ENCODE measurements at places on chromosomes 2 and 18.

DNA sequence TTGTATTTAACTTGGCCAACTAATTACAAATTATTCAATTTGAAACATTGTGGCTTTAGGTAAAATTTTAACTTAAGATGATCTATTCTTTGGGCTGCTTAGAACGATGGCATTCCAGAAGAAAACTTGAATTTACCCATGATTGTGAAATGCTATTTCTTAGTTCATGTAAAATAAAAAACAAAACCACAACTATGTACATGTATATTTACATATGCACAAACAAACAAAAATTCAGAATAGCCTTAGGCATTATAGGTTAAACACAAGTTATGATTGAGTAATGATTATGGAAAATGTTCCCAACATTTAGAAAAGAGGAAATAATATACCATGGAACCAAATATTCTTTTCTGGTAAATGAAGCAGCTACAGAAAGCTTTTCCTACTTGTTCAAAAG lies 3.5 kb upstream of the SMCHD1 start:
- no peak for DNase-seq

DNA sequence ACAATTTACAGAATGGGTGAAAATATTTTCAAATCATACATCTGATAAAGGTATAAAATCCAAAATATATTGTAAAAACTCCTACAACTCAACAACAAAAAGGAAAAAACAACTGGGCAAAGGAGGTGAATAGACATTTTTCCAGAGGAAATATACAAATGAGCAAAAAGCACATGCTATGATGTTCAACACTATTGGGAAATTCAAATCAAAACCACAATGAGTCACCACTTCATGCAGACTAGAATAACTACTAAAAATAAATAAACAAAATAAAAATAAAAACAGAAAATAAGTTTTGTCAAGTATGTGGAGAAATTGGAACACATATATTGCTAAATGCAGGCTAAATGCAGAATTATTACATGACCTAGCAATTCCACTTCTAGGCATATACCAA lies 120.9 kb downstream of the FSIP2 start:
- DNase-seq, result no peak

- no peak for DNase-seq
Observed at GRCh38 chr2:132562245-132562644, 107.8 kb downstream of the LYPD1 start.

GRCh38 chr18:61531182-61531581 lies 198.0 kb downstream of the CDH20 start:
- no peak for DNase-seq

DNA sequence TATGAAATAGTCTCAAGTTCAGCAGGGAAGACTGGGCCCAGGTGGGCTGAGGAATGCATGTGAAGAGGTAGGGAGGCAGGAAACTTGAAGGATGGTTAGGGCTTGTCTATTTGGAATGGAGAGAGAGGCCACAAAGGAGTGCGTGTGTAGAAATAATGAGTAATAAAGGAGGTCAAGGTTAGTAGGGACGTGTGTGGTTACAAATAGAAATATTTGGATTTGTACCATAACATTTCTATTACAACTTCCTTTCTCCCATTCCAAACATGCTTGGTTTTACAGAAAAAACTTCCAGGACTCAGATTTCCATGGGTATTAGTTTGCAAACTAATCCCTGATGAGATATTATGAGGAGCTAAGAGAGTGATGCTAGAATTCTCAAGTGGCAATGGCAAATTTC lies 280.6 kb downstream of the NCKAP5 start:
- DNase-seq, result no peak

- DNase-seq, result no peak
Observed at GRCh38 chr18:49934457-49934856, 121.1 kb upstream of the ACAA2 start.

DNA sequence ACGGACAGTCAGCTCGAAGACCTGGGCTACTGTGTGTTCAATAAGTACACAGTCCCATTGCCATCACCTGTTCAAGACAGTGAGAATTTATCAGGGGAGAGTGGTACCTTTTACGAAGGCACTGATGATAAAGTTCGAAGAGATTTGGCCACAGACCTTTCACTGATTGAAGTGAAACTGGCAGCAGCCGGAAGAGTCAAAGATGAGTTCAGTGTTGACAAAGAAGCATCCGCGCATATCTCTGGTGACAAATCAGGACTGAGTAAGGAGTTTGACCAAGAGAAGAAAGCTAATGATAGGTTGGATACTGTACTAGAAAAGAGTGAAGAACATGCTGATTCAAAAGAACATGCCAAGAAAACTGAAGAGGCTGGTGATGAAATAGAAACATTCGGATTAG lies 76.9 kb upstream of the UNC80 start:
- DNase-seq, result no peak

DNA sequence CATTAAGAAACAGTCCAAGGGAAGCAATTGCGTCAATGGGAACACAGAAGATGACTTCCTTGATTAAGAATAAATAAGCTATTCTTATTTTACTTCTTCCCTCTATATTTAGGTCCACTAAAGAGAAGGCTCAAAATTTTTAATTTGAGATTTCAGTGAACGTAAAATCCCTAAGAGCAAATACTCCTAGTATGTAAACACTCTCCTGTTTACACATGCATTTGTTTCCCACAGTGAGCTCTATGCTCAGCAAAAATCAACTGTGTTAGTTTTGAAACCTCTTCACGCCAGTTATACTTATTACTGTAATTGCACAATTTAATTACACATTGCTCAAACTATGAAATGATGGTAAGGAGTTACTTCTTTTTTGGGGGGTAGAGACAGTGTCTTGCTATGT lies 8.8 kb downstream of the SLC39A6 start:
- DNase-seq, result no peak

DNA sequence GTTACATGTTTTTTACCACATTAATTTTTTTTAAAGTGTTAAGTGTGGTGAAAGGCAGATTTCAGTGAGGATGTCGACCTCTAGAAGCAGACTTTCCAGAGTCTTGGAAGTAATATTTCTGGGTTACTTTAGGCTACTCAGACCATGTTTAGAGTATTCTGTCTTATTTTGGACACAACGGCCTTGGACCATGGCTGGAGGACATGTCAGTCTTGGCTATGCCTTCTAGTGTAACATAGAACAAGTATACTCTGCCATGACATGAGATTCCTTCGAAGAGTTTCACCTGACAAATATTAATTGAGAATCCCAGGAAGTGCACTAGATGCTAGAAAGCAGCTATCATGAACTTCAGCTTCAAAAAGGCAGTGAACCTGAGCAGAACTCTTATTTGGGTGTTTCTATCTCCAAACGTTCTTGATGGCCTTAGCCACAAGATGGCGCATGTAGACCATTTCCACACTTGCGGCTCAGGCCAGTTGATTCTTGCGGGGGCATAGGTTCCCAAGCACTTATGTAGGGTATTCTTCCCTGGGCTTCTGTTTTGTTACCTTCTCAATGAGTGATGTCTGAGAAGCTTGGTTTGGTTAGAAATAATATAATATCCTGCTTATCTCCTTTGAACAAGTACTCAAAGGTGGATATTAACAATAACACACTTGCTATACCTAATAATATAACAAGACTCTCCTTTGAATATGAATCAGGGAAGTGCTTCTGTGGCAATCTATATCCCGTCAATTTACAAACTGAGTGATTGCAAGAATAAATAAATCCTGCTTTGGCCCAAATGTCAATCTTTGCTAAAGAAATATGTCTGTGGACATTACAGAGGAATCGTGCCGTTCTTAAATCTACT lies 62.0 kb downstream of the CACNB4 start:
- peak; percentile 55 for DNase-seq

- no peak for DNase-seq
Observed at GRCh38 chr18:43757273-43757672, 480.0 kb upstream of the SYT4 start.

DNA sequence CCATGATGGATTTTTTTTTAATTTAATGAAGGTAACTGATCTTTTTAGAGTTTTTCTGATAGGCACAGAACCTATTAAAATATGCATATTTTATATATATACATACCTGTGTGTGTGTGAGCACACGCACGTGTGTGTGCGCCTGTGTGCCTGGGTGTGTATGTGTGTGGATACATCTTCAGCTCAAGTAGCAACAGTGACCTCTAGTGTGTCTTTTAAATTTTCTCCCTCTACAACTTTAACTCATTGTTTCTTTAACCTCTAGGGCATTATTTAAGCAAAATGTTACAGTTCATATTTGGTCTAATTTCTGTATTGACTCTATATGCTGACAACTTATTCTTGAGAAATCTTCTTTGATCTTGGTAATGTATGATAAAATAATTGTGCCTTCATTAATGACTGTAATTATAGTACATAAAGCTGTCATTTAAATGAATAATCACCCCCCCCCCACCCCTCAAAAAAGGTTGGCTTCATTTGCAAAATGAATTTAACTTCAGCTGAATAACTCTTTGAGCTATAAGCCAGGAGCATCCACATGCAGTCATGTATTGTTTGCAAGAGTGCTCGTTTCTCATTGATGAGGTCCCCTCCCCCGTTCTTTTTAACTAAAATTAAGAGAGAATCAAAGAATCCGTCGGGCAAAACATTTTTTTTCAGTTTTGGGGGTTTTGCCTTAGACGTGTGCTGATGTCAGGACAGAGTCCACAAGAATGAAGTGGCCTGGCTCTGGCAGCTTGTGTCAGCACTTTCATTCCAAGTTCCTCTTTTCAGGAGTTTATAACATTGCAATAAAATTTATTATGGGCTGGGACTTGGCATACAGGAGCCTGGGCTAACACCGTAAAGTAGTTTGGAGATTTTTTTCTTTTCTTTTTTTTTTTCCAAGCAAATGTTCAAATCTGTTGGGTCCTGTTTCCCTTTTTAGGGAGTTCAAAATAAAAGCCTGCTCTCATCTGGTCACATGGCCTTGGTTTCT lies 80.0 kb downstream of the ETAA1 start:
- no peak for DNase-seq

- DNase-seq, result no peak
Observed at GRCh38 chr2:58054264-58054663, 7.7 kb downstream of the VRK2 start.

- DNase-seq, result no peak
Observed at GRCh38 chr18:50819027-50819727, 639 bp downstream of the MRO start.

GRCh38 chr2:81542119-81542518 lies 1237.6 kb upstream of the LRRTM1 start:
- DNase-seq, result no peak

DNA sequence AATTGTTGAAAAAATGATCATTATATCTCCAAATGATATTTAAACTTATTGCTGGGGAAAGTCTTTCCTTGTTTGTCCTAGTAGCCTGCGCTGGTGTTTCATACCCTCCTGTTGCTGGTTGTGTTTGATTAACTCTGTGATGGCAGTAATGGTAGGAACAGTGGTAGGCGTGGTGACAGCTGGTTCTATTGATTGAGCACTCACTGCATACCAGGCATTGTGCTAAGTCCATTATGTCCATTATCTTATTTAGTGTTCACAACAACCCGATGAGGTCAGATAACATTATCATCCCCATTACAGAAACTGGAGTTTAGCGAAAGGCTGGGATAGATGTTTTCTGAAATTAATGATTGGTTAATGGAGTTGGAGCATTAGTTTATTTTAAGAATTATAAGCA lies 77.8 kb upstream of the STON1 start:
- no peak for DNase-seq

GRCh38 chr2:141142025-141142424 lies 988.8 kb downstream of the LRP1B start:
- DNase-seq, result no peak

GRCh38 chr2:86398500-86399474 lies 42.4 kb upstream of the KDM3A start:
- DNase-seq, result no peak

DNA sequence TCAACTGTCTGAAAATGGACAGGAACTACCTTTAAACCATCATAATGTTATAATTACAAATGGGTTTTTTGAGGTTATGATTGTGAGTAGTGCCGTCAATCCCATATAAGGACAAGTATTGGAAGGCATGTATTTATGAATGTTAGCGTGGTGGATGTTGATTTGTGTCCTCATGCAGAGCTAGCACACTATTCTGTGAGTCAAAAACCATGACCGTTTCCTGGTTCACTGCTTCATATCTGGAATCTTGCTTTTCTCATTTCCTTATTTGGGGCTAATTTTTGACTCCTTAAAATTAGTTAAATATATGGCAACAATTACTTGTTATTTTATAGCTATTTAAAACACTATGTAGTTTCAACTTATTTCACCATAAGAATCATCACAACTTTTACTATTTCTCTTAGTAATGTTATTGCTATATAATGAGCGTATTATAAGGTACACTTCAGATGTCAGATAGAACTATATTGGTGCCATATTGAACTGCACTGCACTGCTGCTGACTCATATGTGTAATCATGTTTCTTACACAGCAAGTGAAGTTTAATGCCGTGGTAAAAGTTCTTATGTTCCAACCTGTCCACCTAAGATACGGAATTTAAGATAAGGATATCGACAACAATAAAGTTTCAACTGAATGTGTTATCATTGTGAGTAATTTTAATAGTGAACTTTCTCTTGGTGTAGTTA lies 192.8 kb downstream of the PTGR3 start:
- DNase-seq, result no peak

DNA sequence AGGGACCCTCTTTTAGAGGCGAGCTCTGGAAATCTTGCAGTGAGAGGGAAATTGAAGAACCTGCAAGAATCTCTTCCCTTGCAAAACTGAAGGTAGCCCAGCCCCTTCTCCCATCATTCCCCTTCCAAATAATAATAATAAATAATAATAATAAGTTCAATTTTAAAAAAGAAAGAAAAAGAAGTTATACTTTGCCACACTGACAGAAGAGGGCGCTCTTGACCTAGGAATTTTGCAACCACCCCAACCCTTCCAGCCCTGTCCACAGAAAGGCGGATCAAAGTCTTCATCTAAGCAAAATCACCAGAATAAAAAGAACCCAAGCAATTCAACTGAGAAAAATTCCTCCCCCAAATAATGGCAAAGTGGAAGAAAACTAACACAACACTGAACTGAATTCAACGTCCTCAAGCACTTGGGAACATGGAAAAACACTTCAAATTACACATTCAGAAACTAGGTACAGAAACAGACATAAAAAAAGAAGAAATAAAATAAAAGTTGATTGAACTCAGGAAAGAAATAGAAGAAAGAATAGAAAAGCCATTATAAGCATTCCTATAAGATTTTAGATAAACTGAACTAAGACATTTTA lies 98.9 kb upstream of the GLS start:
- peak; percentile 56 for DNase-seq

- DNase-seq, result no peak
Observed at GRCh38 chr2:97703741-97704140, 9.6 kb upstream of the ZAP70 start.

GRCh38 chr18:62637403-62637802 lies 77.9 kb upstream of the PHLPP1 start:
- no peak for DNase-seq

GRCh38 chr2:162524192-162524591 lies 180.3 kb downstream of the GCA start:
- DNase-seq, result no peak

- DNase-seq, result no peak
Observed at GRCh38 chr2:108571286-108571685, 37.0 kb downstream of the LIMS1 start.

GRCh38 chr18:78658531-78658930 lies 321.1 kb upstream of the SALL3 start:
- DNase-seq, result no peak

GRCh38 chr2:224551693-224552092 lies 33.5 kb downstream of the CUL3 start:
- no peak for DNase-seq

GRCh38 chr2:99340669-99341236 lies 3.6 kb downstream of the EIF5B start:
- DNase-seq, result no peak

- peak; percentile 81 for DNase-seq
Observed at GRCh38 chr2:240960309-240960970, 38.0 kb upstream of the SNED1 start.

Measured in ureter (tissue), 1 donor.